ENCODE measurements at places on chromosomes 2 and 18. TPM values are rescaled to one million over a fixed set of nuclear protein-coding genes. Genes with fewer than 3 reads are reported as not detected.

The SELENOI gene
- 40.1 TPM for total RNA-seq

The STARD6 gene
- total RNA-seq: 0.75 TPM

The CDK5R2 gene
- 44.3 TPM for total RNA-seq

The FAP gene
- total RNA-seq: 8.8 TPM

The ITM2C gene
- 598 TPM for total RNA-seq

DNA sequence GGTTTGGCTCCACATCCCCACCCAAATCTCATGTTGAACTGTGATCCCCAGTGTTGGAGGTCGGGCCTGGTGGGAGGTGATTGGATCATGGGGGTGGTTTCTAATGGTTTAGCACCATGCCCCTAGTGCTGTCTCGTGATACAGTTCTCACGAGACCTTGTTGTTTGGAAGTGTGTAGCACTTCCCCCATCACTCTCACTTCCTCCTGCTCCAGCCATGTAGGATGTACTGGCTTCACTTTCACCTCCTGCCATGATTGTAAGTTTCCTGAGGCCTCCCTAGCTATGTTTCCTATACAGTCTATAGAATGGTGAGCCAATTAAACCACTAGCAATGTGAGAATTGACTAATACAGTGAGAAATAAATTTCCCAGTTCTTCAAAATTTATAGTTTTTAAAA is 325.9 kb downstream of the FSIP2 start:
- no peak for DNase-seq

- DNase-seq: no peak
Measured at GRCh38 chr2:238644095-238645081, 203.5 kb upstream of the TWIST2 start.

GRCh38 chr18:46447323-46447722 is 209.7 kb downstream of the LOXHD1 start:
- DNase-seq: no peak

- no peak for DNase-seq
Measured at GRCh38 chr18:49997558-49997957, 184.2 kb upstream of the ACAA2 start.

GRCh38 chr2:209613649-209614305 is 157.9 kb upstream of the UNC80 start:
- no peak for DNase-seq

DNA sequence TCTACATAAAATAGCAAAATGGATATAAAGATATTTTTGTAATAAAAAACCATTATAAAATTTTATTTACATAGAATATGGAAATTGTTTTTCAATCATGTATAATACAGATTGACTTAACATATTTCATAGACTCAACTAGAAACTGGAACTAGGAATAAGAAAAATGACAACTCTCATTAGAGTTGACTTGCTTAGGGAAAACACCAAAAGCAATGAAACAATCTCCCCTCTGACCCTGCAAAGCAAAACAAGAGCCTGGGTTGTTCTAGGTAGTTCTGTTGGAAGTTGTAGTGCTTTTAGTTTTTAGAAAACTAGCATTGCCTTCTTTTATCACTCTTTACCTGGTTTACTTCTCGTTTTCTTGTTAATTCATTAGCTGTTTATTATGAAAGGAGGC is 32.2 kb upstream of the MTIF2 start:
- no peak for DNase-seq
